ENCODE measurements at places on chromosomes 1 and 21.
A peak's percentile ranks its signal among the peaks of the same experiment; 100 is the strongest.

DNA sequence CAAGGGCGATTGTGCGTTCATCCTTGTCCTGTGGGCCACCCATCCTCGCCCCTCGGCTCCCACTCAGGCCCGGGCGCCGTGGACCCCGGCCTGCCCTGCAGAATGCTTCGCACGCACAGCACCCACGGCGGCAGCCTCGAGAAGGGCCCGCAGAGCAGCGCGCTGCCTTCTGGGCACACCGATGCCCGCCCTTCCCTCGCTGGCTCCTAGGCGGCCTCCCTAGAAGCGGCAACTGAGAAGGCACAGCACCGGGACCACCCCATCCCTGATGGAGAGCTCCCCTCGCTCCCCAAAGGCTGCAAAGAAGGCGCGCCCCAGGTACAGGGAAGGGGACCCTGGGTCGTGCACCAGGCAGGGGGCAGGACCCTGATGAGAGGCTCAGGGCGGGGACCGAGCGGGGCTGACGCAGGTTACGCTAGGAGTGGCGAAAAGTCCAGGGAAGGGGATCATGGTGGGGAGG, 971 bp downstream of the CAPZB start:
- DNase-seq = peak; percentile 25

DNA sequence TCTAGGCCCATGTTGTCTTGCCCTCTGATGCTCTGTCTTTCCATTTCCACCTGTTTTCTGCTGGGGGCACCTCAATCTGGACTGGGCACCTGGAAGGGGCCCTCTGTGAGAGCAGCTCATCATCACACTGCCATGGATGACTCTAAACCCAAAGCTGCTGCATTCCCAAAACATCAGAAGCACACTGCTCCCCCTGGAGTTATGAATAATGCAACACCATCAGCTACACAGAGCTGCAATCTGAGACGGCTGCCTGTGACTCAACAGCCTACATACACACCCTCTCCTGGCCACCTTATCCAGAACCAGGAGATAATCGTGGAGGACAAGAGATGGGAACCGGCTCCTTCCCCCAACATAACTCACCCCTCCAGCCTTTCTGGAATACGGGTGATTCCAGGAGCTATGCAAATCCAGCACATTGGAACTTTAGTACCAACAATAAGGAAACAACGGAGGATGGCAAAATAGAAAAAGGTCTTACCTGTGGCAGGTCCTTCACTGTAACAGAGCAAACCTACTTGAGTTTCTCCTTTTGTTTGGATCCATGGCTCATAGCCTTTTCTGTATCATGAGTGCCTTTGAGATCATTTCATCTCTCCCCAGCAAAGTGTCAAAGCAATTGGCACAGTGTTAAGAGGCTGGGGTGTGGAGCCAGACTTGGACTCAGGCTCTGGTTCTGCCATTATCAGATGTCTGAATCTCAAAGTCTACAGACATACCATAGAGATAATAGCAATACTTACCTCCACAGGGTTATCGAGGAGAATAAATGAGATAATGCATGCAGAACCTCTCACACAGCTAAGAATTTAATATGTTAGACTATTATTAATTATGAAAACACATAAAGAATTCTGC, 29.3 kb downstream of the AK2 start:
- no peak for DNase-seq

- DNase-seq = no peak
Measured at GRCh38 chr21:41993744-41994143, 16.4 kb downstream of the ZBTB21 start.

DNA sequence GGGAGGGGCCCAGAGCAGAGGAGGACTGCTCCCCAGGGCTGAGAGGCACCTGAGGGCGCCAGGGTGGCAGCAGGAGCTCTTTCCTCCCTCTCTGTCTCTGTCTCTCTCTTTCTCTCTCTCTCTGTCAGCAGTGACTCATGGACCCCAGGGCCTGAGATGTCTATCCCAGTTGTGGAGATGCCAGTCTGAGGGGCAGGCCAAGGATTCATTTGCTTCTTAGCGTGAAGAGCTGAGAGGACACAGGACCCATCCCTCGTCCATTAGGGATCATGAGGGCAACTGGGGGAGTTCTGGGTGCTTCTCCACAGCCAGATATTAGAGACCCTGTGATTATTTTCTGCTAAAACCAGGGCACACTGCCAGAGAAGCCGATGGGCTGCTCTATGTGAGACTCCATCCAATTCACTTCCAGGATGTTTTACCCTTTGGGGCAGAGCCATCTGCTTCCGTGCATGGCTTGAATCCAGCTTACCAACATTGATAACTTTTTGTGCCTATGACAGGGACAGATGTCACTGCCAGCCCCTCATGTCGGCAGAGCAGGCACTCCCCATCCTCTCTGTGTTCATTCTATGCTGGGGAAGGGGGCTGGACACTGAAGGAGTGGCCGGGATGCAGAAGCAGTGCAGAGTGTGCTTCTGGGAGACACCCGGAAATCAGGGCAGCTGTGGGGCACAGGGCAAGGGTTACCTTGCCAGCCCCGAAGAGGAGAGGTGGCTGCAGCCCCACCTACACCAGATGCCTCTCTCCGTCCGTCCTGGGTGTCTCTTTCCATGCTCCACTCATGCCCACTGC, 4.1 kb upstream of the PCBP3 start:
- no peak for DNase-seq

GRCh38 chr1:209800984-209801834, 4.7 kb downstream of the IRF6 start:
- DNase-seq = no peak

DNA sequence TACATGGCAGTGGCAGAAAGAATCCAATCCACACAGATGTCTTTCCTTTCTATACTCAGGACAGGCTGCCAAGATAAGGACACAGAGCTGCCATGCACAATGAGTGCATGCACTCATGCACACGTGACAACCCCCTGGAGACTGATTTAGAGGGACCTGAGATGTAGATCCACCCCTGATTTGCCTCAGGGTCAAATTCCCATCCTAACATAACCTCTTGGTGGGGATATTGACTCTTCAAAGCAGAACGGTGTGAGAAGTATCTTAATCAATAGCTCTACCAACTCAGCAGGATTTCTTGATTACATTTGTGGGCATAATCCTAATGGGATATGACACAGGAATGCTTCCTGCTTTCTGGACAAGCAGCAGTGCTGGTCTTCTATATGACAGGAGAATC, 125.2 kb upstream of the DSCAM start:
- DNase-seq = no peak

DNA sequence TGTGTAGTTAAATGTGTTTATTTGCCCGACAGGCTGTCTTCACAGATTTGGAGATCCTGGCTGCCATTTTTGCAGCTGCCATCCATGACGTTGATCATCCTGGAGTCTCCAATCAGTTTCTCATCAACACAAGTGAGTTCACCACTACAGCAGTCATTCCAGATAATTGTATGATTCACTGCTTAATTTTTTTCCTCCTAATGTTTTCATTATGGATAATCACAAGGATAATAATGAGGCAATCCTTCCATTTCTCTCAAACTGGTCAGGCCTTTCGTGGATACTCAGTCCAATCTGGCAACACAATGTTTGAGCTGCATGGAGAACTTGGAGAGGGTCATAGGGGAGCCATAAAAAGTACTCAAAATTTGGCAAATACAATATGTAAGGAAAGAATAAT, 168.3 kb upstream of the SGIP1 start:
- no peak for DNase-seq

- no peak for DNase-seq
Measured at GRCh38 chr1:91835087-91835521, 50.8 kb downstream of the TGFBR3 start.

GRCh38 chr21:45224189-45224938, 63.3 kb downstream of the POFUT2 start:
- DNase-seq = peak; percentile 46

DNA sequence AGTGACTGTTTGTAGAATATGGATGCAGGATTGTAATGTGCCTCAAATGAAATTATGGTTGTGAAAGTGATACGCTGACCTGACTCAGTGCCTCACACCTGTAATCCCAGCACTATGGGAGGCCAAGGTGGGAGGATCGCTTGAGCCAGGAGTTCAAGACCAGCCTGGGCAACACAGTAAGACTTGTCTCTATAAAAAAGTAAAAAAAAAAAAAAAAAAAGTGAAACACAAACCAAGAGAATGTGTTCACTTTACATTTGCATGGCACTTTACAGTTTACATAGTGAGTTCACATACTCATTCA, 2.0 kb downstream of the CAPN2 start:
- DNase-seq = no peak

- DNase-seq = no peak
Measured at GRCh38 chr21:31075848-31076247, 37.6 kb upstream of the KRTAP19-8 start.

DNA sequence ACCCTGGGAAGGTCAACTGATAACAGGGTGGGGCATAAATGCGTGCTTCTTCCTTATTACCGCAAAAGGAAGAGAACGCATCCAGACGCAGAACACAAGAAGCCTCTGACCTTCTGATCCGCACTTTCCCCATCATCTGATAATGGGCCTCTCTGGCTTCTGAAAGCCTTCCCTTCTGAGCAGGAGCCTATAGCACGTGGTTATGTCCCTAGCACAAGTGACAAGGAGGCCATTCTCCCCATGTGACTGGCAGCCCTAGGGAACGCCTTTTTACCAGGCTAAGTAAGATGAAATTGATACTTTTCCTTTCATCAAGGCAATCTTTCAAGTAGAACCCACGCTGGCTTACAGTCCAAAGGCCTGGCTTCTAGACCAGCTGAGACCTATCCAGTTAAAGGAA, 34.2 kb downstream of the RABIF start:
- no peak for DNase-seq

GRCh38 chr1:86389307-86389706, 6.8 kb downstream of the ODF2L start:
- DNase-seq = no peak

GRCh38 chr1:85295006-85295431, 18.6 kb upstream of the BCL10 start:
- DNase-seq = no peak

- DNase-seq = peak; percentile 58
Measured at GRCh38 chr21:36504067-36505058, 24.4 kb upstream of the CLDN14 start.

- DNase-seq = no peak
Measured at GRCh38 chr1:201619513-201619912, 80.6 kb downstream of the NAV1 start.

- no peak for DNase-seq
Measured at GRCh38 chr1:966135-966703, at the start of gene PLEKHN1. TSS of gene PLEKHN1 (plus strand) at chr1:966482. CDS start at chr1:966532, 50 bp downstream.

GRCh38 chr1:214331827-214332423, 51.0 kb downstream of the SMYD2 start:
- peak; percentile 54 for DNase-seq

GRCh38 chr1:162166917-162167615, 97.6 kb downstream of the NOS1AP start:
- DNase-seq = no peak

DNA sequence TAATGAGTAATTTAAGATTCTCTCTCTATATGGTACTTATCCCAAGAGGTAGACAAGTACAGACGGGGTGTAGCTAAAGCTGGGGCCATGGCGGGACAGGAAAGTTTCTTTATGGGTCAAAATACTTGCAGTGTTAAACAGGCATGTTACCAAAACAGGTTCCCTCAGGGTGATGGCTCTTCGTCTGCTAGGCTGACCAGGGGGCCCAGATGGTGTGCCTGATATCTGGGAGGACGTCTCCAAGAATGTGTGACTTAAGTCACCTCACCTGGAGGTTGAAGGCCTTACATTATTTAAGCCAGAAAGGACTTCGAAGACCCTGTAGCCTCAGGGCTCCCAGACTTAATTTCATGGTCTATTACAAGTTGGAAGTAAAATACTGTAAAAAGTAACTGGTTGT, 52.7 kb upstream of the FMOD start:
- DNase-seq = no peak

GRCh38 chr1:87243573-87243972, 85.1 kb upstream of the LMO4 start:
- no peak for DNase-seq

DNA sequence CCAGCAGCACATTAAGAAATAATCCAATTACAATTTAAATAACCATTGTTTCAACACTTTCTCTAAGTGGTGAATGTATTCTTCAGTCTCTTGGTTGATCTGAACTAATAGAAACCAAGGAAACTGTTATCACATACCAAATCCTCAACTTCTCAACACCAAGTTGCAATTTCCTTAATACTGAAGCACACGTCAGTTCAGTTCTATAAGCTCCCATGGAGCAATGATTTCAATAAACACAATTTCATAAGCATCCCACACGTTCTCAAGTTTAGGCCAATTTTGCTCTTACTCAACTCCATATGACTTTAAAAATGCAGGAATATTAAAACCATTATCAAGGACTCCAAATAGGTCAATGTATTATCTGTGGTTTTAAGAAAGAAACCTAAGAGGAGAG, 5.8 kb upstream of the ERG start:
- DNase-seq = no peak

DNA sequence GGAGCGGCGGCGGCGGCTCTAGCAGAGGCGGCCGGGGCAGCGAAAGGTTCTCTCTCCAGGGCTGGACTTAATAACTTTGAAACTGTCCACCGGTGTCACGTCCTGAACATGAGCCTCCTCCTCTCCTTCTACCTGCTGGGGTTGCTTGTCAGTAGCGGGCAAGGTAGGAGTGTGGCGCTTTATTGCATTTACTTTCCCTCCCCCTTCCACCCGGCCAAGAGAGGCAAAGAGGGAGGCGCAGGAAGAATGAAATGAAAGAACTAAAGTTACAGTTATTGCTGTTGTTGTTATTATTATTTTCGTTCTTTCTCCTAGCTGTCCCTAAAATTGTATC, 214 bp downstream of the NCAM2 start:
- DNase-seq = no peak

DNA sequence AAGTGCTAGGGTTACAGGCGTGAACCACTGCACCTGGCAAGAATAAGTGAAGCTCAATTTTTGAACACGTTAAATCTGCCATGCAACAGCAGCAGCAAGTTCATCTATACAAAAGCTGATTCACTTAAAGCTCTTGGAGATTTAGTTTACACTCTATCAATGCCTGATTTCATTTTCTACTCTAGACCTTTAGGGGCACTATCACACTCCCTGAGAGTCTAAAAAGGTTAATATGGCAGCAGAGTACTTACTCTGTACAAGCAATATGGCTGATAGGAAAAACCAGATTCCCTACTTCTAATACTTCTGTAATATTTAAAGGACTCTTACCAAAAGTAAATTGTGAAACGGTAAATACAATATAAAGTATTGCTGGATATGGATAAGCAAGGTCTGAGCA, 4.8 kb downstream of the RBM34 start:
- DNase-seq = no peak

DNA sequence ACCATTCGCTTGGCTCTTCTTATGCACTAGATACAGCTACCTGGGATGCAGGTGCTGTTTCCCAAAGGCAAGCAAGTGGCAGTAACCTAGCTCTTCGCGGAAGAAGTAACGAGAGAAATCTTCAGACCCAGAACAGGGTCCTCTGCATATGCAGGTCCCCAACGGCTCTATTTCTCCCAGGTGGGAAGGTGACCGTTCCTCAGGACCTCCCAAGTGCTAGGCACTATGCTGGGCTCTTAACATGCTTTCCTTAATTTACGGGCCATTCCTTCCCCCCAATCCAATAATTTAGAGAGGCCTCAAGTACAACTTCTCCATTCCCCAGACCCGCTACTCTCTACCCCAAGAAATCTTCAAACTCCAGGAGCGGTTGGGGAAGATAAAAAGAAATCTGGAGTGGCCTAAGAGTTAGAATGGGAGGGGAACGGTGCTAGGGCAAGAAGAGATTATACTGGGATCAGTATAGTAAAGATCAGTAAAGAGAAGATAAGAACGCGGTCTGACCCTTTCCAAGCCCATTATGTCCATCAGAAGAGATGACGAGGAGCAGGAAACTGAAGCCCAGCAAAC, 410 bp downstream of the TXNDC12 start:
- no peak for DNase-seq
